Gastroesophageal sphincter (tissue), 4 donors: ENCODE measurements at places on chromosomes 1 and 21. TPM values are rescaled to one million over a fixed set of nuclear protein-coding genes. Genes with fewer than 3 reads are reported as not detected.

DNA sequence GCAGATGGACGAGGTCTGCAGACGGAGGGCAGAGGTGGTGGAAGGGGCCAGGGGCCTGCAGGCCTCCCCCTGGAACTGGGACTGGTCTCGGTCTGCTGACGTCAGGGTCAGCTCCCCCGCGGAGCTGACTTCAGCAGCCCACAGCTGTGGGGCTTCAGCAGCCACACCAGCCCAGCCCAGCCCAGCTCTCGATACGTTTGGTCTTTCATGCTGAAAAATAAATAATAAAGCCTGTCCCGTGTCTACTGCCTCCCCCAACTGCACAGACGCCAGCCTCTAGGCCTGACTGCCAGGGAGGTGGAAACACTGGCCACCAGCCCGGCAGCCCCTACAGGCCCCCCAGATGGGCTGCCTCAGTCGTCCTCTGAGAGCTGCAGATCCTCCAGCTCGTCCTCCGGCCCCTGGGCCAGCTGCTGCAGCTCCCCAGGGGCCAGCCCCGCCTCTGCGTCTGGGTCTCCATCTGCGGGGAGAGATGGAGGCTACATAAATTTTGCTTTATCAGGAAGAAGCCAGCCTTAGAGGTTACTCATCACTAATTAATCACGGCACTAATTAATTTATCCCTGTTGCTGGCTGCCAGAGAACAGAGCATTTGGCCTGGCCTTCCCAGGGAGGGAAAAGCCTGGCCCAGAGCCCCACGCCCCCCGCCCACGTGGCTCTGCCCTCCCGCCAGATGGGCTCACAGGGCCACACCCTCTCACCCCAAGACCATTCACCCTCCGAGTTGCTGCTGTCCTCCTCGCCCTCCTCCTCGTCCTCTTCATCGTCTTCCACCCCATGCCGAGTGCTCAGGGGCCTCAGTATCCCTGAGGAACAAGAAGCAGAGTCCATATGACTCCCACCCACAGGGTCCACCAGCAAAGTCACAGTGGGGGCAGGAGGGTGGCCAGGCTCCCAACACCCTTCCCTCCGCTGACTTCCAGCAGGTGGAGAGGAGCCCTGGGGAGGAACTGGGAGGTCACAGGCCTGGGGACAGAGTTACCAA is 14.4 kb downstream of the NOC2L start:
- no peak for ATAC-seq

GFI1 gene
- 0.27 TPM for total RNA-seq

OR2L8 gene
- not detected for total RNA-seq

HTR1D gene
- total RNA-seq, result 0.46 TPM

GRCh38 chr1:238474263-238474662 is 583.5 kb upstream of the ZP4 start:
- no peak for ATAC-seq

GRCh38 chr21:15027056-15027455 is 37.7 kb downstream of the NRIP1 start:
- no peak for ATAC-seq

- ATAC-seq, result no peak
Measured at GRCh38 chr1:35164893-35165292, 28.1 kb downstream of the SFPQ start.

GRCh38 chr1:108357802-108358201 is 92.3 kb upstream of the NBPF6 start:
- ATAC-seq, result no peak

DNA sequence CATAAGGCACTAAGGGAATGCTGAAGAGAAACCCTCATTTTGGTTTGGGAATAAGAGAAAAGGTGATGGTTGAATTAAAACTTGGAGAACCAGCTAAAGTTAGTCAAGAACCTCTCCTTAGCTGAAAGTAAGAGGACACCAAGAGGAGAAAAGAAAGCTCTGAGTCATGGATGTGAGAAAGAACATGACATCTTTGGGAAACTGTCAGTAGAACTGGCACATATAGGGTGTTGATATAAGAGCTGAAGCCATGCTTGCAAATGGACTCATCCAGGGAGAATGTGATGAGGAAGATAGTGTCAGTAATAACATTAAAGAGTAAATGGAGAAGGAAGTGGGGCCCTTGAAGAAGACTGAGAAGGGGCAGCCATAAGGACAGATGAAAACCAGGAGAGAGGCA is 54.3 kb downstream of the LRRC8C start:
- no peak for ATAC-seq

SMCP gene
- total RNA-seq, result not detected

GRCh38 chr21:27953340-27954045 is 986.6 kb upstream of the ADAMTS5 start:
- no peak for ATAC-seq

- ATAC-seq, result no peak
Measured at GRCh38 chr1:58830291-58830690, 46.4 kb upstream of the JUN start.

C1orf105 gene
- total RNA-seq, result not detected

DNA sequence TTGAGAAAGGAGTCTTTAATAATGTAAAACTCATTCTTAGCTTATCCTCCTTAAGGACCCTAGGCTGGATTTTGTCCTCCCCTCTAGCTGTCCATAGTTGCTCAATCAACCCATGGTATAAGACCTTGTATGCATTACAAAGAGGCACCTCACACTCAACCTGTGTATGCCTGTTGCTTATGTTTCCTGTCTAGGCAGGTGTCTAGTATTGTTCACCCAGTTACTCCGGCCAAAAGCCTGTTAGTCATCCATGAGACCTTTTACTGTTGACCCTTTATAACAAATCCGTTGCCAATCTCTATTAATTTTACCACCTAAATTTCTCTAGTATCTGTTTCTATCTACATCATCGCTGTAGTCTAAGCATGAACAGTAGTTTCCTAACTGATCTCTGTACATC is 3.7 kb downstream of the LYPLAL1 start:
- no peak for ATAC-seq
